ENCODE measurements at places on chromosomes 7 and 10.

- DNase-seq: no peak
Observed at GRCh38 chr10:103763374-103764202, 91.8 kb downstream of the SH3PXD2A start.

DNA sequence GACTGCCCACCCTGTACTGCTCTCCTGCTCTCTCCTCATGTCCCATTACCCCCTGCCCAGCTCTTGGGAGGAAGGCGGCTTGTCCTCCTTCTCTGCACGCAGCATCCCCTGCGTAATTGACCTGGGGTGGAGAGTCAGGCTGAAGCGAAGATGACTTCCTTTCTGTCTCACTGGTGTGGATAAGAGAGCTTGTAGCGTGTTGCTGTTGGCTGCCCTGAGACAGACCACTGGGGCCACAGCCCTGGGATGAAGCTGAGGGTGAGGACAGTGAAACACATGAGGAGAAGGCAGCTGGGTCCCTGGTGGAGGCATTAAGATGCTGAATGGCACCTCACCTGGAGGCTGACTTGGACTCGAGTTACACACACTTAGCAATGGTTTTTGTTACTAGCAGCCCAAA is 310.3 kb upstream of the ZNF32 start:
- no peak for DNase-seq

- no peak for DNase-seq
Observed at GRCh38 chr10:28845009-28845682, 167.8 kb downstream of the BAMBI start.

- DNase-seq: no peak
Observed at GRCh38 chr7:80362010-80362618, 149.8 kb downstream of the GNAT3 start.
